ENCODE measurements at places on chromosomes 6 and 20.

GRCh38 chr6:53854843-53855567 lies 60.2 kb downstream of the LRRC1 start:
- ATAC-seq = no peak

DNA sequence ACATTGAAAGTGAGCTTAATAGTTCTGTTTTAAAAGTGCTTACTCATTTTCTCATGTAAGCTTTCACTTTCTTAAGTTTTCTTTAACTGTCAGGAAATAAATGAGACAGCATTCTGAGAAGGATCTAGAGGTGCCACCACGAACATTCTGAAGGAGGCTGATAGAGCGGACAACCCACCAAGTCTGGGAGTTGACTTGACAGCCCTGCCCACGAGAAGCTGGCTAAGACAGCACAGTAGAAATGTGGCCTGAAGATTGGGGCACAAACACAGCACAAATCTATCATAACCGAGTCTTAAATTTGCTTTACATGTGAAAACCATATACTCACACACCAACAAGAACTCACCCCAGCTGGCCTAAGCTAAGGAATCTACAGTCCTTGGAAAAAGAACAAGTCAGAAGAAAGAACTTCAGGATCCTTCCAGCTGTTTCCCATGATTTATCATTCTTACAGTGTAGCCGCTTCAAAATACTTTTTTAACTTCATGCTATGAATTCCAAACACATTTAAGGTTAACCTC lies 144.2 kb upstream of the TNFAIP3 start:
- no peak for ATAC-seq

- no peak for ATAC-seq
Measured at GRCh38 chr6:167828325-167828956, 1.7 kb downstream of the AFDN start.

GRCh38 chr20:24607402-24607801 lies 138.0 kb downstream of the SYNDIG1 start:
- no peak for ATAC-seq

DNA sequence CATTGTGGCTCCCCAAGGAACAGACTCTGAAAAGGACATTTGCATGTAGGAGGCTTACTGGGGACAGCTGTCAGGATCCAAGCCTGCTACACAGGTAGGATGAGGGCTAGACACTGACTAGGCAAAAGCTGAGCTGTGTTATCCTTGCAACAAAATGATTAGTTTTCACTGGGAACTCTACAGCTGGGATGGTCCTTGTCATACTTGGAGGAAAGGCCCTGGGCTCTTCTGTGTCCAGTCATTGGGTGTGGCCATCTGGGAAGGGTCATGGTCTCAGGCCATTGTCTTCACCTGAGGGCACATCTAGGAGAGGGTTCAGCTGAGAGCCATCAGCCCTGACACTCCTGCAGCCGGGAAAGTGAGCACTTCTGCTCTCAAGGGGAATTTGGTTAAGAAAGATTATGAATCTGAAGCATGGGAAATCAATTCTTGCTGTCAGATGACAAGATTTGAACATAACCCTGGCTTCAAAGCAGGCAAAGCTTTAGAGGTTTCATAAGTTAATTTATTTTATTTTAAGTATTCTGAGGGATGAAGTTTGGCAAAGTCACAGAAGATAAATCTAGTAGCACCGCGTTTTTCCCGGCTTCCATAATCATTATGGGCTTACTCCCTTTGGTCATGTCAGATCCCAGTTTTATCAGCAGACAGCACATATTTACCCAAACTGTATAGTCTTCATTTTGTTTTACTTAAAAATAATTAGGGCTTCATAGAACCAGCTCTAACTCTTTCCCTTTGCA lies 78.4 kb upstream of the SLC22A23 start:
- ATAC-seq = no peak

DNA sequence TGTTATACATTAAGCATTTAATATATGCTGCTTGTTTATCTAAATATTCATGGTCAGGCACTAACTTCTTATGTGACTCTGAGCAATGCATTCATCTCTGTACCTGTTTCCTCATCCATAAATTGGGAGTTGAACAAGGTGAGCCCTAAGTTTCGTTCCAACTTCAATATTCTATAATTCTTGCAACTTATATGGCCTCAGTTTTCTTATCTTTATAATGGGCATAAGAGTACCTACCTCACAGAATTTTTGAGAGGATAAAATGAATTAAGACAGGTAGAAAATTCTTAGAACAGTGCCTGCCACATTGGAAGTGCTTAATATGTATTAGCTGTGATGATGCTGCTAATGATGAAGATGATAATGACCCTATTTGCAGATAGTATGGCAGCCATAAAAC lies 11.8 kb upstream of the HIVEP2 start:
- ATAC-seq = no peak

Data from motor neuron (in vitro differentiated cells).